ENCODE measurements at places on chromosomes 6 and 20. TPM values are rescaled to one million over a fixed set of nuclear protein-coding genes. Genes with fewer than 3 reads are reported as not detected.

THEMIS gene
- total RNA-seq = 0.06 TPM

COX4I2 gene
- total RNA-seq = 0.30 TPM

GRCh38 chr6:75412969-75413662, 80.5 kb downstream of the FILIP1 start:
- no peak for DNase-seq
- H3K4me1 ChIP-seq = no peaks in the 10 kb centered on the region
- H3K27me3 ChIP-seq = no peaks in the 10 kb centered on the region
- no peak overlapping the region for H3K4me3 ChIP-seq

DNA sequence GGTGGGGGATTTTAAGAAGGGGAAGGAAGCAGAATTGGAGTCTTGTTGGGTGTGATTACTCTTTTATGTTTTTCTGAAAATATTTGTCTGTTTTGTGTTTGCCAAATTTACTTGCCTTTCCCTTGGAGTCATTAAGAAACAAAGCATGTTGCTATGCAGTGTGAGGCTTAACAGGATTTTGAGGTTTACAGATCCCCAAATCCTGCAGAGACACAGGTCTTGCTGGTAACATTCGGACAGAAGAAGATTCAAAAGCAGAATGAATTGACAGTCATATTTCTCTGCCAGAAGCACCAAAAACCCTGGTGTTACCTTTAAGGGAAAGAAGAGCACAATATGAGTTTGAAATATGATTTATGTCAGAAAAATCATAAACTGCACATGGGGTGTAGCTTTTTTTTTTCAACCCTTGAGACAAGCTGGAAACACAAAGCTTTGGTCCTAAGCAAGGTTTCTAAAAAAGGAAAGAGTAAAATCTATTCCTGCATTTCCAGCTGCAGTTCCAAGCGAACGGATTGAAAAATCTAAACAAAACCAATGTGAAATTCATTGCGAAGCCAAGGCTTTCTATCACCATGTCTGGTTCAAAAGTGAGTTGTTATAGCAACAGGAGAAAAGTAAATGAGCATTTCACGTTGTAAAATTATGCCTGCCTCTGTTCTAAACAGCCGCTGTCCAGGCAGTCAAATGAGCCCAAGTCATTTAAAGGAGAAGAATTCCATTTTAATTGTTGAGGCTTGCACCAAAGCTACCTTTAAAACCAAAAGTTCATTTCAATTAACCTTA, 358.9 kb upstream of the SASH1 start:
- H3K27me3 ChIP-seq = no peaks in the 10 kb centered on the region
- DNase-seq = peak; percentile 23
- H3K27ac ChIP-seq = peak overlapping the region; percentile 19

DNA sequence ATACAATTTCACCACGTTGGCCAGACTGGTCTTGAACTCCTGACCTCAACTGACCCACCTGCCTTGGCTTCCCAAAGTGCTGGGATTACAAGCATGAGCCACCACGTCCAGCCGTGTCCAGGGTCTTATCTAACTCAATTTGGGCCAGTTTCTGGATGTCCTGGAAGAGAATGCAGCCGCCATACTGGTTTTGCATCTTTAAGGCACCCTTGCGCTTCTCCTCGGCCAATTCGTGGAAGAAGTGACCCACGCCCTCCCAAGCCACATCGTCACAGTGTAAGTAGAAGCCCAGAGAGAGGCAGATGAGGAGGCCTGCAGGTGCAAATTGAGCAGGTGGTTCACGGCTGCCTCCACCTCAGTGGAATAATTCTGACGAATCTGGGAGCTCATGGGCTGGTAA, 3.7 kb upstream of the ZNF335 start:
- no peaks in the 10 kb centered on the region for H3K36me3 ChIP-seq
- no peak overlapping the region for H3K4me3 ChIP-seq
- peaks cover 15% of the 10 kb centered on the region for H3K4me1 ChIP-seq
- peaks cover 2% of the 10 kb centered on the region for H3K27me3 ChIP-seq

Measured in spinal cord (tissue), 10 donors.